ENCODE measurements at places on chromosomes 6 and 20.

DNA sequence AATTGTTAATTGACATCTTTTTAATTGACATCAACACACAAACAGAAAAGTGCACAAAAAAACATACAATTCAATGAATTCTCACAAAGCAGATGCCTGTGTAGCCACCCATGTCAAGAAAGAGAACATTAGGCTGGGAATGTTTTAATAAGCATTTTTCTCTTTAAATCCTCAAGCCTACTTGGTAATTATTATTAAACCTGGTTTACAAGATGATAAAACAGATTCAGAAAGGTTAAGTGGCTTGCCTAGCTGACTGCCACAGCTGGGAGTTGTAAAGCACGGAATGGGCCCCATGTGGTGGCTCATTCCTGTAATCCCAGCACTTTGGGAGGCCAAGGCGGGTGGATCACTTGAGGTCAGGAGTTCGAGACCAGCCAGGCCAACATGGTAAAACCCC, 90.0 kb upstream of the AKAP12 start:
- DNase-seq: no peak

DNA sequence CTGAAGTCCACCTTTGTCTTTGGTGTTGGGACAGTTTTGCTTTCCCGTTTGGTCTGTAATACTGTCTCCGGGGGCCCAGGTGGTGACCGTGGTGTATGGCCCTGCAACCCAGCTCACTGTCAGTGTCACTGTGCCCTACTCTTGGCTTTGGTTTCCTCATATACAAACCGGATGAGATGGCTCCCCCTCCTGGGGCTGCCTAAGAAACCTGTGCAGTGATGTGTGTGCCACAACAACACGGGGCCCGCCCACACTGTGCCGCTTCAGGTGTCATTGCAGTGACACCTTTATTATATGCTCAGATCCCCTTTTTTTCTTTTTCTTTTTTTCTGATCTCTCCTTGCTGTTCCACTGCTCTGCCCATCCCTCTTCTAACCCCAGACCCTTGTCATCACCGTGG, 73.9 kb downstream of the RAMACL start:
- no peak for DNase-seq

DNA sequence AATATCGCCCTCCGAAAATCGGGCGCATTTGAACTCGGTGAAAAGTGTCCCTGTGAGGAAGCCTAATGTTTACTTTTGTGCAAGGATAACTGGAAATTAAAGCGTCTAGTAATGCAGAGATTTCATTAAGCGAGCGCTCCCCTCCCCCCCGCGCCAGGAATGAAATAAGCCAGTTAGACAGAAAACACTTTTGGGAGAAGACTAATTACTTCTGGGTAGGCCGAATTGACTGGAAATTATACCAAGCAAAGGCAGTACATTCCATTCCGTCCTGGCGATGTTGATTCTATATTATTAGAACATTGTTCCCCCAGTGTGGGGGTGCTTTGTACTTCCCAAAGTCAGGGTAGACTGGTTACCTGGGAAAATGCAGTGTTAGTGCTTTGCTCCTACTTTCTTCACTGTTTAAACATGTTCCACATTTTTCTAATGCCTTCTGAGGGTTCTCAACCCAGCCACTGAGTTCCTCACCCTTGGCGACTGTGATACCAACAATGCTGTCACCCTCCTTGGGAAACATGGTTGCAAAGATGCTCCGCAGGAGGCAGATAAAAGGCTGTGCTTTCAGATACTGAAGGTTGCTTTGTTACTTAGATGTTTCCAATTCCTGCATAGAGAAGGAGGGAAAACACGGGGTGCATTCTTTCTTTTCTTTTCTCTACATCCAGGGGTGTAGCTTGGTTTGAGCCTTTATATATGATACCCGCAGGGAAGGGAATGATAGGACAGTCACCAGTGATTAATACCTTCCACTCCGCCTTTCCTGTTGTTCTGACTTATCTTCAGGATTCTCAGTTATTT, 2.6 kb downstream of the GJA1 start:
- DNase-seq: no peak

DNA sequence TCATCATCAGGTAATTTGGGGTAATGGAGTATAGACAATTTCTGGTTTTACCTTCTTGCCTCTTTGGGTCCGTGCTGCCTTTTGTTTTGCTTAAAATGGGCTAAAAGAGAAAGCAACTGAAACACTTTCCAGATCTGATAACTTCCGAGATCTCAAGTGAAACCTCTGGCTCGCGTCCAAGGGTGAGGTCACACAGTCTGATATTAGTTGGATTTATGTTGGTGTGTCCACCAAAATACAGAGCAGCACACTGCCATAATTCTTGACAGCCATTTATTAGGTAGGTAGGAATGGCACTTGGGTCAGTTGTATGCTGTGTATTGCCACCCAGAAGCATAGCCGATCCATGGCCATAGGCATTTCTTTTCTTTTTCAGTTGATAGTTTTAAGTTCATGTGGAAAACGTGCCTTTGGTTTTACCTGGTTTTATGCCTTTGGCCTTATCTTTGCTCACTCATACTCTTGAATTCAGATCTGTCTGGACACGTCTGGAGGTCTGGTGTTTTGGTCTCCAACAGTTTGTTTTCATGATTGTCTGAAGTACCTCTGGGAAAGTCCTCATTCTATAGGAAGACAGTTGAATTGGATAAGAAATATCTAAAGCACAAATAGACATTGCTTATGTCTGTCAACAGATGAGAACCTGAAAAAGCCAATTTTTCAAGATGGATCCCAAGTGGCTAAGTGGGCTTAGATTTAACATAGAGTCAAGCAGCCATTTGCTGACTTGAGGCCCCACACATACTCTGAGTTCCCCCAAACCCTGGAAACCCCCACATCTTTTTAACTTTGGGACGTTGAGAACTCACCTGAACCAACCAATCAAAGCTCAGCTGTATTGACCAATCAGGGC, 320.8 kb downstream of the SOX4 start:
- DNase-seq: no peak

GRCh38 chr6:10297832-10298231, 117.0 kb downstream of the TFAP2A start:
- no peak for DNase-seq

- no peak for DNase-seq
Measured at GRCh38 chr6:36679043-36679833, 724 bp downstream of the CDKN1A start.

- no peak for DNase-seq
Measured at GRCh38 chr6:90849686-90850085, 262.8 kb upstream of the MAP3K7 start.

- DNase-seq: no peak
Measured at GRCh38 chr6:98944598-98945081, 3.1 kb downstream of the FBXL4 start.

DNA sequence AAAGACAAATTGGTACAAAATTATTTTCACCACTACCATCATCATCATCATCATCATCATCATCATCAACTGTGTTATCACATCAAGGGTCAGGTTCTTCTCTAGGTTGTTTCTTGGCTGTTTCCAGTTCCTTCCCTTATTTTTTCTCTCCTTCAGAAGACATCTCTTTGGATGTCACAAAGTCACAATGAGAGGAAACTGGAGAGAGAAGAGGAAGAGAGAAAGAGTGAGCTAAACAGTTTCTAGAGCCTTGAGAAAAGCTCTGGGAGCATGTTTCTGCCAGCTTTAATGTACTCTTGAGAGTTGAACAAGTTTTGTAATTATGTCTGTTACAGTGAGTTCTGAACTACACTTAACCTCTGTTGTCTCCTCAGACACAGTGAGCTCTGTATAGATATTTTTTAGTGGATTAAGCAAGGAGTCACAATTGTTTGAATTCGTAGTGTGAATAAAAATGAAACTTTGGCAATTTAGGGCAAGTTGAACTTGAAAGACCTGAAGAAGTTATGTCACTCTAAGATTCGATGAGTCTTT, 123.0 kb upstream of the AKIRIN2 start:
- DNase-seq: no peak

DNA sequence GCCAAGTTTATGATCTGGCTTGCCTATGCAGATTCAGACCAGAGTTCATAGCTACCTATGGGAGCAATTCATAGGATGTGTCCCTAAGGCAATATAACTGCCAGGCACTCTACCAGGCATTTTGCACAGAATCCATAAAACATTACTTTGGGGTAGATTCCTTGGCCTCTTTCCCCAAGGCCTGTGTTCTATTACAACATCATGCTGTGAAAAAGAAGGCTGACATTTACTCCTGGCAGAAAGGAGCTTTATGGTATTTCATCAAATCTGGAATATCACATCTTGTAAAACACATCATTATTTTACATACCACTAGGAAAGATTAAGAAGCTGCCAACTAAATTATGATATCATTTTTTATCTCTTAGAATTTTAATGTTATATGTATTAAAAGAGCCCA, 287.0 kb upstream of the MARCKS start:
- DNase-seq: no peak

DNA sequence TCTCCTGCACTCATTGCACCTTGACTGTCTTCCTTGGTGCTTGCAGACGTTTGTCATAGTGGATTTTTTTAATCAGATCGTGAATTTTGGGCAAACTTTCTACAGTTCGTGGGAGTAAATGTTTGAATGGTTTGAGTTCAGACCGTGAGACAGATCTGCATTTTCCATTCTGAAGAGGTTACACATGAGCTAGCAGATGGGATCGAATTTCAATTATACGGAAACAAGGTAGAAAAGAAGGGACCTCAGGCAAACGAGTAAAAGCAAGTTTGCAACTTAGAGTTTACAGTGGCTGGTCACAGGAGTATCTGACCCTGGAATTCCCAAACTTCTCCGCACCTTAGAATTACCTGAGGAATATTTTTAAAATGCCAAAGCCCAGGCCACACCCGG, 17.2 kb upstream of the NCR2 start:
- no peak for DNase-seq

DNA sequence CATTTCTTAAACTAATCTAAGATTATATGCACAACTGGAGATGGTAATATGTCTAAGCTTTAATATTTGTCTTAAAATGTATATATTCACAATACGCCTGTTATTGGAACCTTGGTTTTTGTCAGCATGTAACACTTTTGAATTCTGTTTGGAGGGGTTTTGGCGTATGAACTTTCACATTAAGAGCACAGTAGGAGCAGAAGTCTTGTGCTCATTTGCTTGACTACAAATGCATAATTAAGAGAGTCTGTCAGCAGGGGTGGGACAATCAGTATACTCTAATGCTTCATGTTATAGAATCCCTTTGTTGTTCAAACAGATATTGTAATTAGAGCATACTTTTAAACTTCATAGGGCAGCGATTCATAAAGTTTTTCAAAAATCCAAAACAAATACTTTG, 112.8 kb downstream of the QKI start:
- DNase-seq: no peak

- no peak for DNase-seq
Measured at GRCh38 chr6:9007027-9007426, 571.7 kb upstream of the SLC35B3 start.

DNA sequence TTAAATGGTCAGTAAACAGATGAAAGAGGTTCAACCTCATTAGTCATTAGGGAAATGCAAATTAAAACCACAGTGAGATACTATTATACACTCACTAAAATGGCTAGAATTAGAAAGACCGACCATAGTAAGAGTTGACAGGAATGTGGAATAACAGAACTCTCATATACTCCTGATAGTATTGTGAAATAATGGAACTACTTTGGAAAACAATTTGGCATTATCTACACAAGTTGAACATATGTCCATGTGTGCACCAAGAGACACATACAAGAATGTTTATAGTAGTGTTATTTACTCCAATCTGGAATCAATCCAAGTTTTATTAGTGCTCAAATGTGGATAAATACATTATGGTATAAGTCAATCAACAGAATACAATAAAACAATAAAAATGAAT, 59.6 kb downstream of the AK9 start:
- DNase-seq: no peak

DNA sequence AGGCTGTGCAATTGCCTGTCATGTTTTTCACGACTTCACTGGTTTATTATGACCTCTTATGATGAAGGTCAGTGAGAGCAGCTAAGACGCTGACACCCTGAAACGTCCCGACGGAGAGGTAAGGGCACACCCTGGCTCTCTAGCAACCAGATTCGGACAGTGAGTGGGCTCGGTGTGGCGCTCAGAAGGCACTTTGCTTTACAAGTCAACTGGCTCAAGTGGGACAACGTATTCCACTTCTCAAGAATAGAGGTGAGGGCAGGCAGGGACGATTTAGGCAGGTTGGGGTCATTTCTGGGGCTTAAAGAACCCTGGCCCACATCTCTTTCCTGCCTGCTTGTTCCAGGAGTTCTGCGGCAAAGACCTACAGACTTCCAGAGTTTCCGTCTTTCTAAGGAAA, 18.2 kb downstream of the RNASET2 start:
- no peak for DNase-seq

DNA sequence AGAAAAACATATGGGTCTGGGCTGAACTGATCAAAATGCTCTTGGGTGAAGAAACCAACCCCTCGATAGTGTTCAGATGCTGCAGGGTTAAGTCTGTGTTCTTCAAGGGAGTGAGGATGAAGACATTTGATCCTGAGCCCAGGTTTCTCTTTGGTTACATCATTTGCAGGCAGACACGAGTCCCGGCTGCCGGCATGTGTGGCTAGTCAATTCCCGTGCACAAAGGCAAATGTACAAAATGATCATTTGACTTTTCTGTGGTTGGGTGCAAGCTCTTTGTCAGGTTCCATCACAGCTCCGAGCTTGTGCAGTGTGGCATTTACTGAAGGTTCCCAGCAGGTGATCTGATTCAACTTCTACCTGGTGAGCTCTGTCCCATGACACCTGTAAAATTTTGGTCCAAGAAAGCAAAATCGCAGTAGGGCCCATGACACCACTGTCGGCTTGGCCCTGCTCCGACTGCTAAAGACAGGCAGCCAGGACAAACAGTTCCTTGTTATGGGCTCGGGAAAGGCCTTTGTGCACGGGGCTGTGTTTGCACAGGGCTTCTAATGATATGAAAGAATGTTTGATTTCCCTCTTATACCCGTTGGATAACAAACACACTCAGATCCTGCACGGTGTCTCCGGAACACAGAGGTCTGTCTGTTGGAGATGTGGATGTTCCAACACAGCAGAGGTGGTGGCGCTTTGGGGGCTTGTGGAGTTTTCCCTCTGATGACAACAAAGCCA, 46.9 kb downstream of the GJA10 start:
- DNase-seq: no peak

DNA sequence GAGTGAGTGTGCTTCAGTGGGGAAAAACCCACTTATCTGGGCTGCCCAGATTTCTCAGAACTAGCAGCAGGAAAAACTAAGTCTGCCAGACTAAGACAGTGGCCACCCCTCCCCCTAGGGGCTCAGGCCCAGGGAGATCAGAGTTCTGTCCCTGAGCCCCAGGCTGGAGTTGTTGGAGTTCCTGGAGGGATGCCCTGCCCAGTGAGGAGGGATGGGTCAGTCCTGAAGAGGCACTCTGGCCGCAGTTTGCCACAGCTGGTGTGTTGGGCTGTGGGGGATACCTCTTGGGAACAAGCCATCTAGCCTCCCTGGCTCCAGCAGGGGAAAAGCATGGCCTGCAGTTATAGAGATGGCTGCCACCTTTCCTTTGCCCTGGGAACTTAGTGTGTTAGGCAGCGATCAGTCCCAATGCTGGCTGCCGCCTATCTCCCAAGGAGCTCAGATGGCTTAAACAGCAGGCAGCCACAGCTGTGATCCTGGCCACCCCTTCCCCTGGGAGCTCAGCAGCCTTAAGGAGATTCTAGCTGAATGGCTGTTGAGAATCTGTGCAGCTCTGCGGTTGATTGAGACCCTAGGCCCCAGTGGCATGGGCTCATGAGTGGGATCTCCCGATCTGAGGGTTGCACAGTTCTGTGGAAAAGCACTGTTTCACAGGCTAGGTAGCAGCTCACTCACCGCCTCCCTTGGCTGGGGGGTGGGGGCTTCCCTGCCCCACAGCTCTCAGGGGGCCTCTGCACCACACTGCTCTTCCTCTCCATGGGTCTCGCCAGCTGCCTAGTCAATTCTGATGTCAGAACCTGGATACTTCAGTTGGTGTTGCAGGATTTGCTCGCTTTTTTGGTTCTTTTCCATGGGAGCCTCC, 13.2 kb downstream of the SIRPG start:
- DNase-seq: no peak
